BE2C (cell line): ENCODE measurements at places on chromosomes 1 and 21.

- DNase-seq = peak; percentile 6
Measured at GRCh38 chr1:58065520-58065919, 481.0 kb downstream of the OMA1 start.

GRCh38 chr21:42652527-42653230 is 742 bp upstream of the PDE9A start:
- DNase-seq = peak; percentile 72

- no peak for DNase-seq
Measured at GRCh38 chr1:14599183-14599791, 802 bp downstream of the KAZN start.

- DNase-seq = no peak
Measured at GRCh38 chr21:26087223-26087918, 83.2 kb downstream of the APP start.

- DNase-seq = no peak
Measured at GRCh38 chr1:13607002-13607401, 23.4 kb downstream of the PDPN start.

DNA sequence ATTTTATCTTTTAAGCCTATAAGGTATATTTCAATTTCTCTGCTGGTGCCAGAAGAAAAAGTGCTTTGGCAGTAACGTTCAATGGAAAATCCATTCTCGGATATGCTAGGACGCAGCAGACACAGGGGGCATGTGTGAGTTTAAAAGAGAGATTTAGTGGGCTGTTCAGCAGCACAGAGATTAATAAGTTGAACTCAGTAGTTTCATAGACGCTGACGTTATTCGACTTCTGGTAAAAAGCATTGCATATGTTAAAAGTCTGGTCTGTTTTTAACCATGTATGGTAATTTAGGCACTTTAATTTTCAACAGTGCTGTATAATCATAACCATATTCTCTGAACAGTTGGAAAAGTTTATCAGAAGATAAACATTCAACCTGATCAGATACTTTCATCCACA is 99.6 kb downstream of the ATP6V1G3 start:
- no peak for DNase-seq

DNA sequence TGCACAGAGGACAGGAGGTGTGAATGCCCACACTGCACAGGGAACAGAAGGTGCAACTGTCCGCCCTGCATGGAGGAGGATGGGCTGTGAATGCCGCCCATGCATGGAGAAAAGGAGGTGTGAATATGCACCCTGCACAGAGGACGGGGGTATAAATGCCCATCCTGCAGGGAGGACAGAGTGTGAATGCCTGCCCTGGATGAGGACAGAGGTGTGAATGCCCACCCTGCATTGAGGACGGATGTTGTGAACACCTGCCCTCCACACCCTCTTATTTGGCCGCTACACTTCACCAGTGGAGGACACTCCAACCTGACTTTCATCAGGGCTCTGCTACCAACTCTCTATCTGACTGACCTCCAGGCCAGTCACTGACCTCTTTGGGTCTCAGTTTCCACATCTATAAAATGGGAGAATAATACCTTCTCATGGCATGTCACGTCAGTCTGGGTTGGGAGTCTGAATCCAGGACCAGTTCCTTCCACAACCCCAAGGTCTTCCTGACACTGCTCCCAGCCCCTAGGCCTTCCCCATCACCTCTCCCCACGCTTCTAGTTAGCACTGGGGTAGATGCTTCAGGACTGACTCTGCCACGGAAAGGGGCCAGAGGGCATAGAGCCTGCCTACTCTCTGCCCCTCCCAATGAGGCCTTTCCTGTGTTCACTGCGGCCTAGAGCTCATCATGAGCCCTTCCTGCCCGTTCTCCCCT is 28.4 kb downstream of the ZBTB17 start:
- DNase-seq = no peak

DNA sequence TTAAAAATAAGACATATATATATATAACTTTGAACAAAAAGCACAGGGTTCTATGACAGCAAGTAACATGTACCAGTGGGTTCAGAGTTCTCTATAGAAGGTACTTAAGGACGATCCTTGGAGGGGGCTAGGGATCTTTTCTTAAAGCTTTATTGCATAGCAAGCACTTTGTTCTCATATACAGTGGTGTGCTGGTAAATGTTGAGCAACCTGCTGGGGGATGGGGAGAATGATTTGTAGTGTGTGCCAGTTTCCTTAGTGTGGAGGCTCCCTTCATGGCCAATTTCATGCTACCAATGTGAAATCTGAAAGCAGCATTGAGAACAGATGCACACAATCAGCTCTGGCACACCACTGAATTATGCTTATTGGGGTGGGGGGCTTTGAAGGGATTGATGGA is 69.5 kb upstream of the NFASC start:
- no peak for DNase-seq

DNA sequence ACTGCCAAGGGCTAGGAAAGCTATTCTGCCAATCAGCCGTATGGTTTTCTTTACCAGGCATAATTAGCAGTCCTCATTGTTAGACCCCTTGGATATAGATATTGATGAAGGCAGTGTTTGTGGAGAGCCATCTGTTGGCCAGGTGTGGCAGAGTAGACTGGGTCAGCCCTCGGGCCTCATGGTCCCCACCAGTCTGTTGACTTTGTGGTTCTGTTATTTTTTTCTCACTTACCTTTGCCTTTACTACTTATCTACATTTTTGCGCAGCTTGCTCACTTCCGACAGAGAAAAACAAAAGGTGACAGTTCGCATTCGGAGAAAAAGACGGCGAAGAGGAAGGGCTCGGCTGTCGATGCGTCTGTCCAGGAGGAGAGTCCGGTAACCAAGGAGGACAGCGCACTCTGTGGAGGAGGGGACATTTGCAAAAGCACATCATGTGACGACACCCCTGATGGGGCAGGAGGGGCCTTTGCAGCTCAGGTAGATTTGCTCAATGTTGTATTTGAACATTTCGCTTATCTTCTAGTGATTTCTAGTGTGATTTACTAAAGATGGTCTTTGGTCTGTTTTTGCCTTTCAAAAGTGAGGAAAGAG is 2.3 kb downstream of the PCNT start:
- DNase-seq = no peak

GRCh38 chr1:165173409-165173808 is 183.1 kb downstream of the LMX1A start:
- DNase-seq = no peak

GRCh38 chr1:151967091-151967490 is 26.6 kb downstream of the S100A10 start:
- no peak for DNase-seq

- DNase-seq = no peak
Measured at GRCh38 chr1:44354268-44354839, 703 bp downstream of the ERI3 start.

DNA sequence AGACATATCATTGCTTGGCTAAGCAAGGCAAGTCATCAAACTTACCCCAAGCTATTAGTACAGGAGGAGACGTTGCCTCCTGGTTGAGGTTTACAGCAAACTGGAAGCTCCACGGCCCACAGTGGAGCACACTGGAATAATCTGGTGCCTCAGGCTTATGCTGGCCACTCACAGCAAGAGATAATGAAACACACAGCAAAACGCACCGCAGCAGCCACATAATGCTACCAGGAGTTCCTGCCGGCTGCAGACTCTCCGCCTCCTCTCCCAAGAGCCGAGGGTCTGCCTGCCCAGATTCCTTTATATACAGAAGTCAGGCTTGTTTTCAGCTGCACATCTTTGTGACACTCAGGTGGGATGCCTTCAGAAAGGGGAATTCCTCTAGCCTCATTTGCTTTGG is 306 bp downstream of the ZP4 start:
- no peak for DNase-seq

- DNase-seq = peak; percentile 30
Measured at GRCh38 chr1:18955441-18956192, 859 bp downstream of the IFFO2 start.

GRCh38 chr1:233700338-233700737 is 86.4 kb downstream of the KCNK1 start:
- DNase-seq = no peak

GRCh38 chr1:19013826-19014548 is 57.5 kb upstream of the IFFO2 start:
- DNase-seq = no peak

GRCh38 chr1:223750730-223751570 is 38.6 kb downstream of the CAPN2 start:
- DNase-seq = no peak

DNA sequence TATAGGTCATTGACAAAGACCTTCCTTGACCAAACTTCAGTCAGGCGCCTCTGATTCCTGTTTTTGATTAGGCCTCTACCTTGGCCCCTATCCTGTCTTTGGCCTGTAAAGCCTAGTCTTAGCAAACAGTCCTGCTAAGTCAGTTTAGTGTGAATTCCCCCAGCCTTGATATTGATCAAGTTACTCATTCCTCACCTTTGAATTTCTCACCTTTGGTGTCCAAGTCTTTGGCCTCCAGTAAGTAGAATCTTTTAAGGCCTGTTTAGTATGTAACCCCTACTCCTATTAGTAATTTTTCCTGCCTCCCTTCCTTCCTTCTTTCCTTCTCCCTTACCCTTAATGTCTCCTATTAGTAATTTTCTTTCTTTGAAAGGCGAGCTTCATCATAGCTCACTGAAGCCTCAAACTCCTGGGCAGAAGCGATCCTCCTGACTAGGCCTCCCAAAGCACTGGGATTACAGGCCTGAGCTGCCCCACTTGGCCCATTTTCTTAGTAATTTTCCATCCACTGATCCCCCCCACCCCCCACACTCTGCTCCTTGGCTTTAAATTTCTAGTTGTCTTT is 13.0 kb upstream of the ZNF692 start:
- no peak for DNase-seq

- DNase-seq = no peak
Measured at GRCh38 chr1:4309676-4310320, 344.6 kb upstream of the AJAP1 start.

DNA sequence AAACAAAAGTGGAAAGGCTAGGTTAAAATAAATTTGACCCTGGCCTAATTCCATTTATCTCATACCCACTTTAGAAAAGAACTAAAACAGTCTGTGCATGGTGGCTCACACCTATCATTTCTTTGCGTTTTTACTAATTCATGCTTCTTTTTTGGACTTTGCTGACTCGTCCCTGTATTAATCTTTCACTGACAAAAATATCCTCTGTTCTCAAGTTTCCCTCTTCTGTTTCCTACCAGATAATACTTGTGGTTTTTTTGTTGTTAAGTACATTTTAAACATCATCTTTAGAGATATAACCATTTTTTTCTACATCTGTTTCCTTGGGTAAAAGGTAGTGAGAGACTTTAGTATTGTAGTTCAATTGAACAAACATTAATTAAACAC is 11.5 kb downstream of the CNST start:
- DNase-seq = no peak

- peak; percentile 20 for DNase-seq
Measured at GRCh38 chr1:50109647-50110075, 941 bp downstream of the ELAVL4 start.

GRCh38 chr1:170910273-170910672 is 25.1 kb upstream of the MROH9 start:
- DNase-seq = no peak

DNA sequence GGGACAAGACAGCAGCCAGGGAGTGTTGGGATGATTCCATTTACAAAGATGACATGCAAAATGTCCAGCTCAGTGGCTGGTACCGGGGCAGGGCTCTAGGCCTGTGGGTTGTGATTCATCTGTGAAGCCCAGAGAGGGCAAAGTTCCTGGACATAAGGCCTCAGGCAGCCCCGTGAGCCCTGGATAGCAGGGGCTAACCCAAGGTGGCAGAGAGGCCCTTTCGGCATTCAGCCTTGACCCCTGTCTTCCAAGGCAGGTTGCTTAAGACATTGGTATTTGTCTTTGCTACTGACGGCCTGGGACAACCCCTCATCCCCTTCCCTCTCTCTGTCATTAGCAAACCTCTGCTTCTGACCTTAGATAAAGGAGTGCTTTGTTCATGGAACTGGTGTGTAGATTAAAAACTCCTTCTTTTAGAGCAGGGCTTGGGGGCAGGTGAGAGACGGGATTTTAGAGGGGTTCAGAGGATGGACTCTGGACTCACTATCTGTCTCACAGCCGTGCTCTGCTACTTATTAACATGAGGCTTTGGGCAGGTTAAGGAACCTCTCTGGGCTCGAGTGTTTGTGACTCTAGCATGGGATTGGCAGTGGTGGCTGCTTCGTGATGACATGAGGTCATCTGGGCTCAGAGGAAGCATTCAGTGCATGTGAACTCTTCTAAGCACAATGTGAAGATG is 36.3 kb downstream of the TMEM51 start:
- DNase-seq = no peak

GRCh38 chr1:66690666-66691381 is 61.4 kb upstream of the DYNLT5 start:
- DNase-seq = no peak

DNA sequence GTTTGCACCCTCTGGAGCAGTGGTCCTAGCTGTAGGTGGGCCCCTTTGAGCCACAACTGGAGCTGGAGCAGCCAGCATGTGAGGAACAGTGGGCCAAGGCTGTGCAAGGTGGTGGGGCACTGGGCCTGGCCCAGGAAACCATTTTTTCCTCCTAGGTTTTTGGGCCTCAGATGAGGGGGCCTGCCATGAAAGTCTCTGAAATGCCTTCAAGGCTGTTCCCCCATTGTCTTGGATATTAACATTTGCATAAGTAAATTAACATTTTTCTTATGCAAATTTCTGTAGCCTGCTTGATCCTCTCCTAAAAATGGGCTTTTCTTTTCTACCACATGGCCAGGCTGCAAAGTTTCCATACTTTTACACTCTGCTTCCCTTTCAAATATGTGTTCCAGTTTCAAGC is 212.0 kb downstream of the NTNG1 start:
- DNase-seq = no peak

DNA sequence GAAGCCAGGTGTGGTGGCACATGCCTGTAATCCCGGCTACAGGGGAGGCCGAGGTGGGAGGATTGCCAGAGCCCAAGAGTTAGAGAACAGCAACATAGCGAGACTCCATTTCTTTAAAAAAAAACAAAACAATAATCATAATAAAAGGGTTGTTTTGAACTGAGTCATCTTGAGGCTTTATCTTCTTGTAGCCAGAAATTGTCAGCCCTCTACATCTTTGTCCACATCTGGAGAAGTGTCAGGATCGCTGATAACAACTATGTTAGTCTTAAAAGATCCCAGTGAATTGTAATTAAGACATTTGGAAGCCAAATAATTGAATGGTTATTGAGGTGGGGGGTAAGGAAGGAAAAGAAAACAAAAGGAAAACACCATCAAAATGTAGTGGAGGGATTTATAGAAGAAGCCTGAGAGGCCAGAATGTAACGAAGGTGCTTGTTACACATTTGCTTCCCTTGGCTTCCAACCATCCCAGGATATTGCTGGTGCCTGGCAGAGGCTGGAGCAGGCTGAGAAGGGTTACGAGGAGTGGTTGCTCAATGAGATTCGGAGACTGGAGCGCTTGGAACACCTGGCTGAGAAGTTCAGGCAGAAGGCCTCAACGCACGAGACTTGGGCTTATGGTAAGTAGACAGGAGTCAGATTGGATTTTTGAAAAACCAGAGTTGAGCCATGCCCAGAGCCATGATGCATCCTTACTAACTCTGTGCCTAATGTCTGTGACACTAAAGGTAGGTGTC is 52.5 kb upstream of the MTR start:
- no peak for DNase-seq
